ENCODE measurements at places on chromosomes 12 and 14.
A peak's percentile ranks its signal among the peaks of the same experiment; 100 is the strongest.

DNA sequence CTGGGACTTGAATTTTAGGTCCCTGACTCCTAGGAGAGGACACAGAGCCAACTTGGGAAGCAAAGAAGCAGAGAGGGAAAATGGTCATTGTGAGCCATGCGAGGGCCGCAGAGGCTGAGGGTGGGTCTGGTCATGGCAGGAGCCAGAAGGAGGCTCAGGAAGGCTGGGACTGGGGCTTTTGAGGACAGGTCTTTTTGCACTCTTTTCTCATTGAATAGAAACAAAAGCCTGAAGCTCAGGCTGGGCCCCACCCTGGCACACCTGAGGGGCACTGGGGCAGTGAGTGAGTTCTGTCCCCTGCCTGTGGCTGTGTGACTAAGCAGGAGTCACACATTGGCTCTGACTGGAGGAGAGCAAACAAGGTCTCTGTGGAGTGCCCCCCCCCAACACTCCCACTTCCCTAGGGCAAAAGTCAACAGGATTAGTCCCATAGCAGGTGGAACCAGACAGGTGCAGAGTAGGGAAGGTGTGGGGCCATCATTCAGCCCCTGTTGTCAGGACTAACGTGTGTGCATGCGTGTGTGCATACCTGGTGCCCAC, 2.8 kb downstream of the KRT7 start:
- DNase-seq = no peak

DNA sequence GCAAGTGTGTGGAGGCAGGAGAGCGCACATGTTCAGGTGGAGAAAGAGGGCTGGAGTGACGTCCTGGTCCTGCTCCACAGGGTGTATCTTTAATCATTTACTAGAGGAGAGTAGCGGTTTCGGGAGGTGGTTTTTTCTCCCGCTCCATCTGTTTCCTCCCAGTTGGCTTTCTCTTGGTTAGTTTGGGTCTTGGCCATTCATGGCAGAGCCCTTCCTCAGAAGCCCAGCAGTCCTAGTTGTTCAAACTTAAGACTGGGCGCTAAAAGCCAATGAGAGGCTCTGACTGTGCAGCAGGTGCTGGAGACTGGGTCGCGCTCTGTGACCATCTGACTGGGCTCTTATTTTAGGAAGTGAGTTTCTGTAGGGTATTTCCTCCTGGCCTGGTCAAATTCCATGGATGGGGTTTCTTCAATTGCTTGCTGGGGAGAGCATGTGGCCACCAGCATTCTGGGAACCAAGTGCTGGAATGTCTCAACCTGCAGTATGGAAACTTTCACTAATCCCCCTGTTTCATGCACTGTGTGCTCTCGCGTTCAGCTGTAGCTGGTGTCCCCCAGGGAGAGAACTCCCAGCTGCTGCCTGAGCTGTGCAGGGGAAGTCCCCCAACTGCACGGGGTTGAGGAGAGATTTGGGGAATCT, 27.4 kb upstream of the TSPAN9 start:
- DNase-seq = no peak

DNA sequence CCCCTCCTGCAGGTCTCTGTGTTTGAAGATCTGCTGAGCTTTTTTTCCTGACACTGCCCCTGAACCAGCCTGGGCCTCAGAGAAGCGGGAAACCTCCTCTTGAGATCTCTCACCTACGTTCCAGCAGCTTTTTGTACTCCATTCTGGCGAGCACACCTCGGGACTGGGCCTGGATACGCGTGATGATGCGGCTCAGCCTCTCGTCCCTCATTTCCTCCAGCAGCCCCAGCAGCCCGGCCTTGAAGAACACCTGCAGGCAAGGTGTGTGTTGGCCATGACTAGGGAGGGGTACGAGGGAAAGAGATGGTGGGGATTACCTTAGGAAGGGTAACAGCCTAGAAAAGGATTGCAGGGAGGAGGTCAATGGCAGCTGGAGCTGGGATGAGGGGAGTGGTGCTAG, 10.3 kb downstream of the MYH7 start:
- DNase-seq = no peak

- DNase-seq = no peak
Observed at GRCh38 chr14:92577321-92577742, 63.8 kb downstream of the RIN3 start.

DNA sequence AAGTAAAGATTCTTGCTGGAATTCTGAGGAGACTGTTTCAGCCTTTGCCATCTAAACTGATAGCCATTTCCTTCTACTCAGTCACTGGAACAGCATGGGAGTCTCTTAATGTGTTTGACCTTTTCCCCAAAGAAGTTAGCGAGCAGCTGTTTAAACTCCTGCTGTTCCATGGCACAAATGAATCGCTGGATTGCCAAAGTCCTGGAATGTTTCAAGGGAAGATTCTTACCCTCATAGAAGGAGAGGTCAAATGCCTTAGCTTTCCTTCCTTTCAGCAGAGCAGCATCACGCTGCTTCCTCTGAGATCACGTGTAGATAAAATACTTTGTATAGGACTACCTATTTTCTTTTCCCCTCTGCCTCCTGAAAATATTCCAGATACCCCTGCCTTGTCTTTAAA, 10.5 kb upstream of the NR2C1 start:
- peak; percentile 65 for DNase-seq

- no peak for DNase-seq
Observed at GRCh38 chr14:97776890-97777558, 979.8 kb downstream of the VRK1 start.

DNA sequence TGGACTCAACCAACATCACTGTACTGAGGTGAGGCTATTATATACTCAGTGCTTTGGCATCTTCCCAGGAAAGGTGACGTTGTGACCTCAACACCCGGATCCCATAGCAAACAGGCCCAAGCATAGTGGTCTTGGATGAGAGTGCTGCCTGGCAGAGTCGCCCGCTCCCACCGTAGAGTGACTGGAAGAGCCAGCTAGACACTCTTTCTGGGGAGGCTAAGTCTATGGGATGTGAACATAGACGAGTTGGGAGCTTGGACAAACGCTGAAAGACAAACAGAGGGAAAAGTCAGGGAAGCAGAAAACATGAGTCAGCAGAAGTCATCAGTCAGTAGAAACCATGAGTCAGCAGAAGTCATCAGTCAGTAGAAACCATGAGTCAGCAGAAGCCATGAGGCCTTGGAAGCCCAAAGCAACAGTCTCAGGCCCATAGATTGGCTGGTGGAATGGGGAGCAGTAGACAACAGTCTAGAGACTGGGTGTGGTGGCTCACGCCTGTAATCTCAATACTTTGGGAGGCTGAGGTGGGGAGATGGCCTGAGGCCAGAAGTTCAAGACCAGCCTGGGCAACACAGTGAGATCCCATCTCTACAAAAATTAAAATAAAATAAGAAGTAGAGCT, 66.4 kb upstream of the MAP1LC3B2 start:
- peak; percentile 91 for DNase-seq

DNA sequence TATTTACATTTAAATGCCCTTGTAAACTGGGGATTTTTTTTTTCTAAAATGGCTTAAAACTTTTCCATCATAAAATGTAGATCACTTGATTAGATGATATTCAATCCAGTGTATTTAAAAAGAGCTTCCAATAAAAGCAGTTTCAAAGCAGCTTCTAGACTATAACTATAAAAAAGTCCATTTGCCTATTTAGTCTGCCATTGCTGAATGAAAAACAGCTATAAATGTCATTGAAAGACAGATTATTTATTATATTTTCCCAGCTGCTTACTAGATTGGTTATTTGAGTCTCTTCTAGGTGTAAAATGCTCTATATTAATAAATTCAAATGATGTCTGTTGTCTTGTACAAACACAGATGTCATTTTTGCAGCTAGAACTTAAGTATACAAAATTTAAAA, 414.8 kb downstream of the RMST start:
- no peak for DNase-seq

- DNase-seq = no peak
Observed at GRCh38 chr14:53958628-53959027, 2.0 kb upstream of the BMP4 start.

DNA sequence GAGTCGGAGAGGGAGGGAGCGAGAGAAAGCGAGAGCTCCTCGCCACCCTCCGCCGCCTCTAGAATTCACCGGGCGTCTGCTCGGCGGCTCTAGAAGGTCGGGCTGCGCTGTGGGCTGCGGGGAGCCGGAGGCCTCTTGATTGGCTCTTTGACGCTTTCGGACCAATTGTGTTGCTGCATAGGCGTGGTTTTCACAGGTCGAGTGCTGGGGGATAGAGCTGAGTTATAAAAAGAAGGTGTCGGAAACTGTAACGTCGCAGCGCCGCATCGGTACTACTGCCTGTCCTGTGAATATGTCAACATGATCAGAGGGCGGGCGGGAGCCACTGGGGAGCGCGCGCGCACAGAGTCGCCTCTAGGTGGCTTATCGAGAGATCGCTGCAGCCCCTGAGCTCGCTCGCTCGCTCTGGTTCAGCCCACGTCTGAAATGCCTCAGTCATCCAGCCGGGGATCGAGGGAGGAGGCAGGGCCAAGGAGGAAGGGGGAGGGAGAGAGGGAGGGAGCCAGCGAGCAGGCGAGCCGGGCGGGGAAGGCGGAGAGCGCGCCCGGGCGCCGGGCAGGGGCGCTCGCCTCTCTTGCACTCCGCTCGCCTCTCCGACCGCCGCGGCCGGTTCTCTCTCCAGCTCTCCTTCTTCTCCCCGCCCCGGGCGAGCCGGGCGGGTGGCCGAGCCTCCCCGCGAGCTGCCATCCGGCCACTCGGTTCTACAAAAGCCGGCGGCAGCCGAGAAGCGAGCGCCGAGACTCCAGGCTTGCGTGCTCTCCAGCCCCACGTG, at the start of gene TBX3:
Gene TBX3 (minus strand): TSS at position 78 of the 772 bp plus-strand sequence. CDS start 975 bp downstream, outside the sequence.
- DNase-seq = peak; percentile 100

GRCh38 chr12:104547235-104547634, 90.5 kb downstream of the CHST11 start:
- DNase-seq = no peak

DNA sequence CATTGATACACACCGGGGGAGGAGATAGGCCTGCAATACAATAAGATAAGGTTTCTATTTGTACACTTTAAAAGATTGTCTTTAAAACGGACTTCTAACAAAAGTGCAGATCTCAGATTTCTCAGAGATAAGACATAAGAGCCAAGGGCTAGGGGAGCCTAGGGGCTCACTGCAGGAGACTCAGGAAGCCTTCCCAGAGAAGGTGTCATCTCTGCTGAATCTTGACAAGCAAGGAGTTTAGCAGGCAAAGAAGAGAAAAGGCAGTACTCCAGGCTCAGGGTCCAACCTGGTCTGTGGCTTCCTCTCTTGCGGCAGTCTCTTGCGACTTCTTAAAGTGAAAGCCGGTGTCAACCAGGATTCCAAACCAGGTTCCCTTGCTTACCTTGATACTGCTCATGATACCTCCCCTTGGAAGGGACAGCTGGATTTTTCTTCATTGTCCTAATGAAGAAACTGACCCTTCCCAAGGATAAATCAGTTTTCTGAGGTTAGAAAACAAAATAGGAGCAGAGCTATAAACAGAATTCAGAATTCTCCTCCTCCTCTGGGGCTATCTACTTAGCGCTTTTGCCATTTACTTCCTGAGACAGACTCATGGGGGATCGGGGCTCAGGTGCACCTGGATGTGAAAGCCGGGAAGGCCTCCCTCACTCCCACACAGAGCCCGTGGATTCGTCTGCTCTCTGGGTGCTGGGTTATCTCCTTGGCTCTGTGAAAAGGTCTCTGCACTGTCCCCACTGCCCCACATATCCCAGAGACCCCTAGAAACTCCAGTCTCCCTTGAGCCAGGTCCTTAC, 1.7 kb upstream of the SCNN1A start:
- DNase-seq = no peak

- DNase-seq = no peak
Observed at GRCh38 chr12:122937622-122938091, 28.6 kb downstream of the ABCB9 start.

- no peak for DNase-seq
Observed at GRCh38 chr12:50218386-50218785, 51.2 kb upstream of the CERS5 start.

DNA sequence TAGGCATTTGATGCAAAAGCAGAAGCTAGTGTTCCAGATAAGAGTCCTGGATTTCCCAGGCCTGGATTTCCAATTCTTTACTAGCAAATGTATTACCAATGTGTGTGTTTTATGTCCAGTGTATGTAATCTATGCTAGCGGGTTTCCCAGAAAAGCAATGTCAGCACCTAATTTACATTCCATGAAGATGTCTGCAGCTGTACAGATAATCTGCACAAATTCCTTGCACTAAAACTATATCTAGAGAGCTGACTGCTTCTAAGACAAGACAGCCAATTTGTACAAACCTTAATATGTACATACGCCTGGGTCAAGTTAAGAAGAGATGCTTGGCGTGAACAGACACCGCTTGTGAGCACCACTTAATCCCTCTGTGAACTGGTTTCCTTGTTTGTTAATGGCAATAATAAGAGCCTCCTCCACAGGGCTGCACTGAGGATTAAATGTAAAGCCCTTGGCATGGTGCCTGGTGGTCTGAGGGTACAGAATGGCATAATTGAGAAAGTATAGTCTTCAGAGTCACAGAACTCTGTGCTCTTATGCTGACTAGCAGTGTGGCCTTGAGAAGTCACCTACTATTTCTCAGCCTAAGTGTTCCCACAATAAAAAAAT, 185.6 kb downstream of the EPS8 start:
- no peak for DNase-seq

- DNase-seq = no peak
Observed at GRCh38 chr12:57839996-57840395, 6.5 kb downstream of the CTDSP2 start.

- no peak for DNase-seq
Observed at GRCh38 chr12:71576496-71576895, 87.2 kb downstream of the ZFC3H1 start.

DNA sequence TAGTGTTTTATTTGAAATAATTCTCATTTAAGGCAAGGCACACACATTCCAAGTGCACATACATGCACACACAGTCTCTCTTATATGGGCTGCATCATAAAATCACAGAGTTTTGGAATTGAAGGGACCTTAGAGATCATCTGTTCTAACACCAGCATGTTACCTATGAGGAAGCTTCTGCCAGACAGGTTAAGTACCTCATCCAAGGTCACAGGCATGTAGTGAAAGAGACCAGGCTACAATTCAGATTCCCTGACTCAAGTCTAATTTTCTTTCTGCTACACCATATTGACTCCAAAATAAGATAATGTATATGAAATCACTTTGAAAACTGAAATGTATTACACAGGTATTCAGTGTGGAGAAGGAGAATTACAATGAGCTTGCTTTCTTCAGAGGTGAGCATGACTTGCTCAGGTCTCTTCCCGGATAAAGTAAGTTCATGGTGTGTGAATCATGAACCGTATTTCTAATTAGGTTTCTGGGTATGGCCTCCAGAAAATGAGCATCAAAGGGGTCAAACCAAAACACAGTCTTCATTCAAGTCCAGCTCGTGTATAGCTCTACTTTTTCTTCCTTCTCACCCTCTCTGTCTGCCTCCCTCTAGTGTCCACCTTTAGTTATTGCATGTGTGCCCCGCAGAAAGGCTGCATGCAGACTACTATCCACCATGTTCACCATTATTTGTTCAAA, 411.9 kb downstream of the FUT8 start:
- peak; percentile 69 for DNase-seq

DNA sequence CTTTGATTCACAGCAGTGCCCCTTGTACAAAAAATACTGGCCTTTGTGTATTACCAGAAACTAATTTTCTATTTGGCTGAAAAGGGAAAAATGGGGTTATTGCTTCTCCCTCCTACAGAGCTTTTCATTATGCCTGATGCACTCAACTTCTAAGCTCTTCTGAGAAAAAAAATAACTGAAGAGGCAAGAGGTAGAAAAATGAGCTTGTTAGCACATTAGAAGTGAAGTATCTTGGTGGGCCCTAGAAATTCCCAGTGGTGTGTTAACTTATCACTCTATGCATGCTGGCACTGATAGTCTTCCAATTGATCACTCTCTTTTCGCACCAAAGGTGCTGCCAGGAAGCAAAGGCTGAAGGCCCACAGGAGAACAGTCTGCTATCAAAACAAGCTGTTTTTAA, 17.1 kb downstream of the INSM2 start:
- no peak for DNase-seq

Measured in A549 (cell line).